ENCODE measurements at places on chromosomes 12 and 14.

- no peak for DNase-seq
These were observed 91.5 kb downstream of the APAF1 start for GRCh38 chr12:98736352-98737321.

- no peak for DNase-seq
These were observed 99.7 kb upstream of the SLC38A2 start for GRCh38 chr12:46472144-46472705.

DNA sequence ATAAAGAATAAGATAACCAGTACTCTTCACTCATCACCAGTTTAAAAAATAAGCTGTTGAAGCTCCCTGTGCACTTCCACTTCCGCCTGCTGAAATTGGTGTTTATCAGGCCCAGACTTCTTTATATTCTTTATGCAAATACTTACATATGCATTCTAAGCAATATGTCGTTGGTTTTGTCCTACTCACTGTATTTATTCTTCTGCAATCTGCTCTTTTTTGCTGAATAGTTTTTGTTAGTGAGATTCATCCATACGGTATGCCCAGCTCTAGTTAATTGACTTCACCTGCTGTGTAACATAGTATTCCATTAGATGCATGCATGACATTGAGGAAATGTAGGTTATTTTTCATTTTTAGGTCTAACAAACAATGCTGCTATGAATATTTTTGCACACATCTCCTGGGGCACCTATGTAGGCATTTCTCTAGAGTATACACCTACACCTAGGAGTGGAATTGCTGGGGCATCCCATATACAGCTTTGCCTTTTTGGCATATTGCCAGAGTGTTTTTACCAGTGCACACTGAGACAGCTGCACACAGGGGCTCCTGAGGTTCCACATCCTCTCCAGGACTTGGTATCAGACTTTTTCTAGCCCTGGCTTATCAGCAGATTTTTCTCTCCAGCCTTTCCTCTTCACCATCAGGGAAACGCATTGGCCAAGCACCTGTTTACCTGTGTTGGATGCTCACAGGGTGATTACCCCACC is 1.0 kb upstream of the NRIP2 start:
- DNase-seq = no peak

- no peak for DNase-seq
These were observed 3.9 kb downstream of the CTDSP2 start for GRCh38 chr12:57842342-57843294.

- DNase-seq = no peak
These were observed 55.1 kb upstream of the BCL11B start for GRCh38 chr14:99327050-99327449.

DNA sequence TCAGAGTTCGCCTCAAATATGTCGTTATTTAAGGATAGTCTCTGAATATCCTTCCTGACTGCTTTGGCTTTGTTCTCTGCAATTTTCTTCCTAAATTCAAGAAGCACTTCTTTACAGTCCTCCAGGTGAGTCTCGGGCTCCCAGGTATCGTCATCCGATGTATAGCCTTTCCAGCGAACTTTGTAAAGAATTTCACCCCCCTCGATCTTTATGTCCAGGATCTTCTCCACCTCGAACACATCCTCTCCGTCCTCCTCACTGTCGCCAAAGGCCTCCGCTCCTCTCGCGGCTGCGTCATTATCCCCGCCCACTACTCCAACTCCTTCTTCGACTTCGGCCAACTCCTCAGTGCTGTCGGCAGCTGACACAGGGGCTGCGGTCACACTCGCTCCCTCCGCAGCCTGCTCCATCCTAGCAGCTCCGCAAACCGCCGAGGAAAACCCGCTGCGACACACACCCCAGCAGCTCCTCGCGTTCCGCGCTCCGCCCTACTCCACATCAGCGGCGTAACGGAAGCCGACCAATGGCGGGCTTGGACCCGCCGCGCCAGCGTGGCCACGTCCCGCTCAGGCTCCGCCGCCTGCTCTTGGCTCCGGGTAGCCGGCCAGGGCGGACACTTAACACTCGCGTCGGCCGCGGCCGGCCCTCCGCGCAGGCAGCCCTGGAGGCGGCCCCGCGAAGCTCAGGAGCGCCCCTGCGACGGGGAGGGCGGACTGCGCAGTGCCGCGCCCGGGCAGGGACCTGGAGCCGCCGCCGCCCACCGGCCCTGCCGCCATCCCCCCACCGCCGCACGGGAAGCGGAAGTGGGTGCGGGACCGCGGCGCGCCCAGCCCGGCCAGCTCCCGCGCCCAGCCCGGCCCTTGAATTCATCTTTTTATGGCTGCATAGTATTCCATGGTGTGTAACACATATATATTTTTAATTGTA is 4.1 kb downstream of the CD163L1 start:
- DNase-seq = no peak

GRCh38 chr14:25041898-25042297 is 8.0 kb downstream of the STXBP6 start:
- DNase-seq = no peak

DNA sequence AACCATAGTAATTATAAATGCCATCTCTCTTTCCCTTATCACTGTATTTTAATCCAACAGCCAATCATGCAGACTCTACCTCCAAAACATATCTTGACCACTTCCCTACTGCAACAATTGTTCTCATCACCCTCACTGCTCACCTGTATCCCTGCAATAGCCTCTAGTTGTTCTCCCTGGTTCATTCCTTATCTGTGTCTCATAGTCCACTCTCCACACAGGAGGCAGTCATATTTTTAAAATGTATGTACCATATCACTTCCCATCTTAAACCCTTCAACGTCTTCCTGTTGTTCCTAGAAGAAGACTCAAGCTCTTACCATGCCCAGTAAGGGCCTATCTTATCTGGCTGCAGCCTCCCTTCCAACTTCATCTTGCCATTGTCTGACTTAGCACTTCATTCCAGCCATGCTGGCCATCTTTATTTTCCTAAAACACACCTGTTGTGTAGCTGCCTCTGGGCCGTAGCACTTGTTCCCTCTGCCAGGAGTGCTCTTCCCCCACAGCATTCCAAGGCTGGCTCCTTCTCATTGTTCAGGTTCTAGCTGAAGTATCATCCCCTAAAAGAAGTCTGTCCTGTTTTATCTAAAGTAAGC is 27.8 kb upstream of the BHLHE41 start:
- no peak for DNase-seq

GRCh38 chr12:128644664-128645296 is 179.0 kb downstream of the SLC15A4 start:
- DNase-seq = peak; percentile 2

GRCh38 chr14:48690349-48690748 is 895.8 kb downstream of the RPS29 start:
- no peak for DNase-seq

- DNase-seq = no peak
These were observed 279.2 kb downstream of the SUDS3 start for GRCh38 chr12:118655588-118655987.

DNA sequence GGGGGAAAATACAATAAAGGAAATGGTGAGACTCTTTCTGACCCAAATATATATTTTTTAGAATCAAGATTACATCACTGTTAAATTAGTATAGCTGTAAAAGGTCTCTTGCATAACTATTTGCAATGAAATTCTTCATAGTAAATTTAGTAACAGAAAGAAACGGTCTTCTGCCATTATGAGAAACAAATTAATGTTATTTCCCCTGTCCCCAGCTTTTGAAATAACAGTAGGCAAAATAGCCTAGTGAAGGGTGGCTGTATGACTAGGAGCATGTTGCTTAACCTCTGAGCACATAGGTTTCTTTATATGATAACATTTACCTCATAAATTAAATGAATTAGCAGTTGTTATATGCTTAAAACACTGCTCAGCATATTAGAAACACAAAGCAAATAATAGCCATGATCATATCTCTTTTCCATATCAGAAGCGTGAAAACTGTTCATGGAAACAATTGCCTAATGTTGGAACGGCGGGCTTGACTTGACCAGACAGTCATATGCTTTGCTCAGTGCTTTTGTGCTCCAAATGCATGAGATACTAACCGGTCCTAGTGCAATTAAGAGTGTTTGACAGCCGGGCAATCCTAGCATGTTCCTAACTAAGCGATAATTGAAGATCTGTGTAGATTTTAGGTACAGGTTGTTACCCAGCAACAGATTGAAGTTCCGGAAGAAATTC is 24.0 kb downstream of the BHLHE41 start:
- DNase-seq = no peak

- no peak for DNase-seq
These were observed 54.9 kb upstream of the GPR68 start for GRCh38 chr14:91299121-91300115.

GRCh38 chr12:30882706-30883105 is 43.8 kb upstream of the TSPAN11 start:
- DNase-seq = no peak

DNA sequence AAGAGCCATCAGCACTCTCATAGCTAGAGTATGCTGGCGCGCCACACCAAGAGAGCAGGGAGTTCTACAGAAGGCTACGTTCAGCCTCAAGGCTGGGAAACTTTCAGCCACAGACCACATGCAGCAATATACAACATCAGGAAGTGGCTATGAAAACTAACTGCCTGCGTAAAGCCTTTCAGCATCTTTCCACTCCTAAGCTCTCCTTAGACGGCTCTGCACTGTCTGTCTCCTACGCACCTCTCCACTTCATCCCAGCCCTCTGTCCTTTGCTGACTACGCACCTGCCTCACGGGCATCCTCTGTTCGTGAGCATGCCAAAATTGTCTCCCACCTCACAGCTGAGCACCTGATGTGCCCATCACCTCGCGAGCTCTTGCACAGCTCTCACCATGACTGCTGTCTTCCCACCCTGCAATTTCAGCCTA is 9.7 kb downstream of the MPHOSPH9 start:
- no peak for DNase-seq

GRCh38 chr12:73106296-73106695 is 834.1 kb downstream of the TRHDE start:
- DNase-seq = no peak

DNA sequence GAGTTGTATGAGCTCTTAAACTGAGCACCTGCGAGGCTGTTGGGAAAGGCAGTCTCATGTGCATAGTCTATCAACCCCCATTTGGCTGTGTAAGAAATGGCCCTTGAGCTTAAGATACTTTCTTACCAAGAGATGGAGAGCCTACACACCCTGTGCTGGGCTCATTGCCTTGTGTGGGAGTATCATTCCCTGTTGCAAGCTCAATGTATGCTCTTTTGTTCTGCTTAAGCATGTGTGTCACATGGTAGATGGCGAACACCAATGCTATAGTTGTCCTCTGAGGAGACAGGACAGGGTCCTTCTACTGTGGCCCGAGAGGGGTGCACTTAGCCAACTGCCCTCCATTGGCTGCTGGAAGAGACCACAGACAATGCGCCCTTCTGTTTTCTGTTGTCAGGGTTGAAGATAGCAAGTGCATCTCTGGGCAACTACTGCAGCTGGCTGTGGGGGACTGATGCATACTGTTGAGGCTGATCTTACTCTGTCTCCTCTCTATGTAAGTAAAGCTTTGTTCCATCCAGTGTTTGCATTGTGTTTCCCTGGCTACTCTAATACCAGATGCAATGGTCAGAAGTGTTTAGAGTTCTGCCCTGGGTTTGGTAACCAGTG is 79.5 kb downstream of the PTPRB start:
- no peak for DNase-seq

GRCh38 chr12:570921-571794 is 92.1 kb downstream of the NINJ2 start:
- DNase-seq = no peak

GRCh38 chr12:51911788-51912711 is 4.7 kb downstream of the ACVRL1 start:
- DNase-seq = no peak

GRCh38 chr12:53195516-53196420 is 11.3 kb downstream of the ITGB7 start:
- DNase-seq = no peak

DNA sequence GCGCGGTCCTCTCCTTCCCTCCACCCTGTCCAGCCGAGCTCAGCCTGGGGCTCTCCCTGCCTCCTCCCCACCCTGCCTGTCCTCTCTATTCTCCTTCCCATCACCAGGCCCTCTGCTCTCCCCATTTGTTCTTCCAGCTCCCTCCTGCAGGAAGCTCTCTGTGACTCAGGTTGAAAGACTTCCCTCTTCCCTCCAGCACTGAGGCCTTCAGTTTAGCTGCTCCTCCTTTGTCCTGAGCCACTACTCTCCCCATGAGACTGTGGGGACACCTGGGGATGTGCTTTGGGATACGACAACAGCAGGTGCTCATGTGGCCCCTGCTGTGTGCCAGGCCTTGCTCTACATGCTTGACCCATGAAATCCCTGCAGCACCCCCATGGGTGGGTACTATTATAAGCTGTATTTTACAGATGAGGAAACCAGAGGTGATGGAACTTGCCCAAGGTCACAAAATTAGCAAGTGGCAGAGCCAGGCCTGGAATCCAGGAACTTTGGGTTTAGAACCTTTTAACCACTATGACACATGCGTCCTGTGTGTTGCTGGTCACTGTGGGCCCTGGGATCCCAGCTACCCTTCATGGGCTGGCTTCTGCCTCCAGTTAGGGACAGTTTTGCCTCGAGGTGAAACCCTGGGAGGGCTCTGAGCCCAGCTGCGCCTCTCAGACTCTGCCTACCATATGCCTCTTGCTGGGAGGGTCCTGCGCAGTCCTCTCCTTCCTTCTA is 5.5 kb downstream of the KRT80 start:
- peak; percentile 52 for DNase-seq

DNA sequence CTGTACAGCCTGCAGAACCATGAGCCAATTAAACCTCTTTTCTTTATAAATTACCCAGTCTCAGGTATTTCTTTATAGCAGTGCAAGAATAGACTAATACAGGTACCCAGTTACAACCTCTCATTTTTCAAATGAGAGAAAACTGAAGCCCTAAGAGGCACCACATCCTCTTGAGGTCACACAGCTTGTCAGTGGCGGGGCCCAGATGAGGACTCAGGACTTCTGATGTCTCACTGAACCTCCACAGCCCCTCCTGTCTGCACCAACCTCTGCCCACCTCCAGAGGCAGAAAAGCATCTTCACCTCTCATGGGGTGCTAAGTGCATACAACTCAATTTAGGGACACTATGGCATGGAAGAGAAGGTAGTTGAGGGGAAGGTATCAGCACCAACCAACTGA is 120.7 kb downstream of the CRACR2A start:
- DNase-seq = no peak

DNA sequence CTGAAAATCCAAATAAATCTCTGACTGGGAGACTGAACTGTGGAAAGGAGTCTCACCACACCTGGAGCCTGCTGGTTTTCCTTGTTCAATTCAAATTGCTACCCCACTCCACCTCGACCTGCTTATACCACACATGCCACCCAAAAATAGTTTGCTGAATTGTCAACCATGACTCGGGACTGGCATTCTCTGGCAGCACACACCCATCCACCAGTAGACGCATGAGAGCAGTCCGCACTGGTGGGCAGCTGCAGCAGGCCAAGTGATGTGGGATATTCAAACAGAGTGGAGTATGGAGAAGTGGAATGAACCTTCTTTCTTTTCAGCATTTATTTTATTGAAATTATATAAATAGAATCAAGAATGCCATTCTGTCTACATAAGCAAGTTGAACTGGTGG is 38.7 kb upstream of the SYCP3 start:
- DNase-seq = no peak

DNA sequence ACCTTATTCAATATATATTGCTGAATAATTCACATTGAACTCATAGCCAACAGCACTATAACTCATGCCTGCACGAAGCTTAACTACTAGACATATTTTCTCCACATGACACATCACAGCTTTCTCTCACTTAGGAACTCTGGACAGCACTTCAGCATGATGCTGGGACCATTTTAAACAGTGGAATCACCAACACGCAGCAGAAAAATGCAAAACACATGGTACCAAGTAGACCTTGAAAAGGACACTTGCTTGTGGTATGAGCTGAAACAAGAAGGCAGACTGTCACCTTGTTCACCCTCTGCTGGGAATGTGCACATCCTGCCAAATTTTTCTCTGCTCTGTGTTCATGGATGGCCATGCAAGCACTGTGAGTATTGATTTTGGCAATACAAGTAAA is 34.8 kb upstream of the CD9 start:
- DNase-seq = no peak

All from AML-193 (cell line).